ENCODE measurements at places on chromosomes 11 and 22.

GRCh38 chr22:46763051-46763705 is 728 bp downstream of the TBC1D22A start:
- no peak for DNase-seq

DNA sequence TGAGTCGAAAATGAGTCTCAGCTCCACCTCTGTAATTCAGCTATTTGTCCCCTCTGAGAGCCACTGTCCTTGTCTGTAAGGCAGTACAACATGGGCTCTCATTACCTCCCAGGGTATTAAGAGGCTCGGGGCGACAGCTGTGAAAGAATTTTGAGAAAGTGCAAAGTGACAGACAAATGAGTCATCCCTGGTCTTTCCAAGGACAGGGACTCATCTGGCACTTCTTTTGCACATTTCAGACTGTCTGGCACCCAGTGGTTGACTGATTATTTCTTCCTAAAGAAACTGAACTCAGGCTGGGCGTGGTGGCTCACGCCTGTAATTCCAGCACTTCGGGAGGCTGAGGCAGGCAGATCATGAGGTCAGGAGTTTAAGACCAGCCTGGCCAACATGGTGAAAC is 62.1 kb upstream of the ARFGAP3 start:
- DNase-seq, result no peak

GRCh38 chr22:46780453-46780852 is 18.0 kb downstream of the TBC1D22A start:
- DNase-seq, result no peak

- no peak for DNase-seq
These were observed 12.9 kb downstream of the USP28 start for GRCh38 chr11:113862435-113862834.

GRCh38 chr11:15048616-15049015 is 24.8 kb upstream of the CALCB start:
- no peak for DNase-seq

- no peak for DNase-seq
These were observed 34.0 kb upstream of the CARS1 start for GRCh38 chr11:3091081-3091845.

DNA sequence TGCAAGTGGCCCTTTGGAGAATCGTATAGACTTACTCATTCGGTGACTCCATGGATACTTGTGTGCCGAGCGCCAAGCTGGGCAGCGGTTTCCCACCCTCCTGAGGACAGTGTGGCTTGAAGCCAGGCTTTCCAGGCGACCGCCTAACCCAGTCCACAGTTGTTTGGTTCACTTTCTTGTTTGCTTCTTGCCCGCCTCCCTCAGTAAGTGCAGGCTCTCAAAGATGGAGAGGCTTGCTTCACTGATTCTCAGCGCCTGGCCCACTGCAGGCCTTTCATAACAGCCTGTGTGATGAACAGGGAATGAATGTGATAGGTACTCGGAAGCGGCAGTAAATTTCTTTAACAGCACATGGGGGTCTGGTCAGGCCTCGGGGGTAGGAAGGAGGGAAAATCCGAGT is 11.2 kb upstream of the MDK start:
- DNase-seq, result no peak

DNA sequence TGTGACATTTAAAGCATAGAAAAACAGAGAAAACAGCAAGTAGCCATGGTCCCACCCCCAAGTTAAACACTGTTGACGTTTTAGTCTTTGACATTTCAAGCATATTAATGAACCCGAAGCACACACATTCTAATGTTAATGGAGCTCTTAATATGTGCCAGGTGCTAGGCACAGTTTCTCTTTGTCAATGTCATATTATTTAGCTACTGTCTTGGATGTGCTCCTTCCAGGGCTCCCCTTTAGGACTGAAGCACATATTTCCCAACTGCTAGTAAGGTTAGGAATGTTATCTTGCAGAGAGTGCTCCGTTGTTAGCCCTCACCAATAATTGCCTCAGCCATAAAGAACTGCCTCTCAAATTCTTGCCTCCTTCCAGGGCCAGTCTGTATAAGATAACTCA is 716.6 kb upstream of the TENM4 start:
- no peak for DNase-seq

DNA sequence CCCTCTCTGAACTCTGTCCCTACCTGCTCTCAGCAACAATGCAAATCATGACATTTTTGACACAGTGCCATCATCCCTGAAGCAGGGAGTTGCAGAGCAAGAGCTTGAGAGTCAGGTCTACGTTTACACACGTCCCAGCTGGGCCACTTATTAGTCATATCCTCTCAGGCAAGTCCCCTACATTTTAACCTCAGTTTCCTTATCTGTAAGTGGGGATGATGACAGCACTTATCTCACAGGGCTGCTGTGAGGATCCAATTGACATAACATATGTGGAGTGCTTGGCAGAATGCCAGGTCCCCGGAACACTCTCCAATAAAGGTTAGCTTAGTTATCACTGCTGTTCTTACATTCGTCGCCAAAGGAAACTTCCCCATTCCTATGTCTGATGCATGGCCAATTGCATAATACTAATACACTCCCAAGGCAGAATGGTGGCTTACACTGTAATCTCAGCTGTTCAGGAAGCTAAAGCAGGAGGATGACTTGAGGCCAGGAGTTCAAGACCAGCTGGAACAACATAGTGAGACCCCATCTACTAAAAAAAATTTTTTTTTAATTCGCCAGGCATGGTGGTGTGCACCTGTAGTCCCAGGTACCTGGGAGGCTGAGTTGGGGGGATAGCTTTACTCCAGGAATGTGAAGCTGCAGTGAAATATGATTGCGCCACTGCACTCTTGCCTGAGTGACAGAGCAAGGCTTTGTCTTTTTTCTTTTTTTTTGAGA is 16.6 kb downstream of the ASCC2 start:
- peak; percentile 20 for DNase-seq

DNA sequence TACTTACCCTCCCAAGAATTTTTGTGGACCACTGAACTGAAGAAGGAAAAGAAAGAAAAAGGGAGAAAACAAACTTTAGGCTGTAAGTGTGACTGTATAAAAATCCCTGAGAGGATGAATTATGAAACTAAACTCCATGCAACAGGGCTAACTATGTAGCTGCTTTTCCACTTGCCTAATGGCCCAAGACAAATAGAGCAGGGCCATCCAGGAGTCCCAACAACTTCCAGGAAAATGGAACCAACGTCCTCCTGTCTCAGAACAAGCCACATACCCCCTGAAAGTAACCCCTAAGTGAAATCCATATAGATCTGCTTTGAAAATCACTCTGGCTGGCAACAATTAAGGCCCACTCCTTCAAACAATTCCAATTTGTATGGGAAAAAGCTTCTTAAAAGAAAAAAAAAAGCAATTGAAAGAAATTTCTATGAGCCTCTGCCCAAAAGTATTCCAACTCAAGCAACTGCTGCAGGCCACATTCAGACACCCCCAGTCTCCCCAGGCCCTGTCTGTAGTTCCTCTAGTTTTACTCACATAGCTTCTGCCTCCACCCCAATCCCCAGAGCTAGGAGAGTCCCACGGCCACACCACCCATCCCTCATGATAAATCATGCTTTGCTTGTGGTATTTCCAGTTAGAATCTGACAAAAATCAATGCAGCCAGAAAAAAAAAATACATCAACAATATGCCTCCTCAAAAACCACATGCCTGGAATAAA is 12.7 kb downstream of the RBFOX2 start:
- DNase-seq, result no peak

DNA sequence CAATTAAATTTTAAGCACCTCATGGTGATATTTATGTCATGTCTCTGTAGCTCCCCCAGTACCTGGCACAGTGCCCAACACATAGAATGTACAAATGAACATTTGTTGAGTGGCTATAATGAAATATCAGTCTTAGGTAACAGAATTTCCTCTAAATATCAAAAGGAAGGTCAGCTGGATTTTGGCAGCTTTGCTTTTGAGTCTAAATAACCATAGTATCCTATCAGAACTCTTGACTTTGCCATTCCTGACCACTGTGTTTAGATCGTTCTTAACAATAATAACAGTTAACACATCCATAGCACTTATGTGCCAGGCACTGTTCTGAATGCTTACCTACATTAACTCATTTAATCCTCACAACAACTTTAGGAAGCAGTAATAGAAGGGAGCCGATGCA is 26.6 kb downstream of the TMEM123 start:
- DNase-seq, result no peak

GRCh38 chr11:2151500-2152257 is 9.3 kb downstream of the INS start:
- peak; percentile 58 for DNase-seq

DNA sequence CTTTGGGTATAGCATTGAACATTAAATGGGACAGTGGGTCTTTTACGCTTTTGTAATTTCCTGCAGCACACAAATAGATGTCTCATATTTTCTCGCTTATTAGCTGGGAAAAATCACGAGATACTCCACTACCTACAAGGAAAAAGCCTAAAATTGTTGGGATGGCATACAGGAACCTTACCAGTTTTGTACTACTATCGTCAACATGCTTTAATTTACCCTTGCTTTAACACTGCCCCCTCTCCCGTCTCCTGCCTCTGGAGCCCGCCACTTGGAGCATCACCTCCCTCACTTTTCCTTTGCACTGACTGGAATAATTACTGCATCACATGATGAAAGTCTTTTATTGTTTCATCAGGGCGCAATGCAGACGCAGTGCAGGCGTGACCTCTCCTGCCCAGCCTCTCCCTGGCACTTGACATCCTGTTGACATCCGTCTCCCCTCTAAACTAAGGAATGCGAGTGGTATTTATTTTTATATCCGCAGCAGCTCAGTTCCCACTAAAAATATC is 1.0 kb upstream of the FNBP4 start:
- no peak for DNase-seq

DNA sequence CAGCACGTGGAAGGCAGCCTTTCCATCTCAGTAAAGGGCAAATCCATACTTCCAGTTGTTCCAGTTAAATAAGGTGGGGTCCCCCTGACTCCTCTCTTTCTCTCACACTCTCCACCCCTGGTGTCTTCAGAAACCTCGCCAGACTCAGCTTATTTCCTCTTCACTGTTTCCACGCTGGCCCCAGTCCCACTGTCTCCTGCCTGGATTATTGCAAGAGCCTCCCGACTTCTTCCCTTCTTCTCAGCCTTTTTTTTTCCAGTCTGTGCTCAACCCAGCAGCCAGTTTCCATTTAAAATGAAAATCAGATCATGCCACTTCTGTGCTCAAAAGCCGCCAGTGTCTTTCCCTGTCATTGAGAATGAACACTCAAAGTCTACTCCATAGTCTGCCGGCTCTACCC is 131.4 kb downstream of the PKNOX2 start:
- no peak for DNase-seq

DNA sequence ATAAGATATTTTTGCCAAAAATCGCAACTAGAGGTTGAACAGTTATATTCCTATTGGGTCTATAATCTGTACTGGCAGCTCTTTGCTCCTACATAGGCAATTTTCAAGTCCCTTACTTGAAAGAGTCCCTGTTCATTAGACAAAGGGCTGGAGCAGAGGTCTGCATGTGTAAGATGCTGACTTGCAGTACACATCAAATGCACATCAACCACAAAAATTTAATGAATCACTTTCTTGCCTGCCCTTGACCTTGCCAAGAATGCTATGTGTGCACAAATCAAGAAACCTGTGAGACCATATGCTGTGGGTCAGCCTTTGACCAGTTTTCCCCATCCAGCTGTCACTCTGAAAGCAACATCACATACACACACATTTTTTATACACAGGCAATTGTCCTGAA is 661.5 kb downstream of the LRRC4C start:
- no peak for DNase-seq

- DNase-seq, result no peak
These were observed 15.6 kb downstream of the NPTXR start for GRCh38 chr22:38828191-38828590.

- DNase-seq, result no peak
These were observed 51.6 kb upstream of the SYT13 start for GRCh38 chr11:45337583-45338360.

- DNase-seq, result no peak
These were observed 31.2 kb downstream of the RRP8 start for GRCh38 chr11:6572215-6572614.

DNA sequence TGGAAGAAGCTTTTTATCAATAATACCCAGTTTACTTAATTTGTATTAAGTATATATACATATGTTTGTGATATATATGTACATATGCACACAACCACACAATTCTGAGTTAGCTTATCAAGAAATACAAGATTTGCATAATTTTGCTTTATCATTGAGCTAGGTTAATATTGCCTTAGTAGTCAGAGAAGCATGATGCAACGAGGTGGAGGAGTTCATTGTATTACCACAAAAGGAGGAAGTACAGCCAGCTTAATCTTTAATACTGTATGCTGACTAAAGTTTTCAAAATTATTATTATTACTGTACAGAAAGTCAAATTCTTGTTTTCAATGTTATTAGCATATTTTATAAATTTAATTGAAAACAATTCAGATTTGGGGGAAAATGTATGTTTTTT is 278.4 kb upstream of the PDGFD start:
- DNase-seq, result no peak

DNA sequence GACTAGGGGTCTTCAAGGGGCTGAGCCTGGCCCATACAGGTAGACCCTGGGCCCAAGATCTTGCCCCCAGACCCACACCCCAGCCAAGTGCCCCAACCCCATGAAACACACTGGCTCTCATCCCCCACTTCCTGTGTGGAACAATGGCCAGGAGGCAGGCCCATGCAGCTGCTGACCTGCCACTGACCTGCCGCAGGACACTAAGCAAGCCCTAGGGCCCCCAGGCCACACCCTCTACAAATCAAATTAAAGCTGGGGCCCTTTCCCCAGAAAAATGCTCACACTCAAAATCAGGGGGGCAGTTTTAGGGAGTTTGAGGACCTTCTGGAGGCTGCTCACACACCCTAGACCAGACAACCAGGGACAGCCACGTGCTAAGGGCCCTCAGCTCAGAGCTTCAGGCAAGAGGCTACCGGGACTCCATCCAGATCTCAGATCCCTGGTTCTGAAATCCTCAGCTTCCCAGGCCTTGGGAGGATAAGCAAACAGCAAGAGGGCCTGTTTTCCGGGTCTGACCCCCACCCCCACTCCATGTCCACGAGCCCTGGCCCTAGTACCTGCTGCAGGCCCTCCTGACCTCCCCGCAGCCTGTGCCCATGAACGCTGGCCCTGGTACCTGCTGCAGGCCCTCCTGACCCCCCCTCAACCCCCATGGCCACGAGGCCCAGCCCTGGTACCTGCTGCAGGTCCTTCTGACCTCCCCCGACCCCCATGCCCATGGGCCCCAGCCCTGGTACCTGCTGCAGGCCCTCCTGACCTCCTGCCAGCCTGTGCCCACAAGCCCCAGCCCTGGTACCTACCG is 10.0 kb downstream of the CARD10 start:
- no peak for DNase-seq

- no peak for DNase-seq
These were observed 113.0 kb upstream of the PARVA start for GRCh38 chr11:12264361-12264760.

GRCh38 chr22:21938071-21938822 is 14.4 kb downstream of the PPM1F start:
- peak; percentile 85 for DNase-seq

GRCh38 chr11:69335781-69336405 is 41.9 kb downstream of the MYEOV start:
- DNase-seq, result no peak

DNA sequence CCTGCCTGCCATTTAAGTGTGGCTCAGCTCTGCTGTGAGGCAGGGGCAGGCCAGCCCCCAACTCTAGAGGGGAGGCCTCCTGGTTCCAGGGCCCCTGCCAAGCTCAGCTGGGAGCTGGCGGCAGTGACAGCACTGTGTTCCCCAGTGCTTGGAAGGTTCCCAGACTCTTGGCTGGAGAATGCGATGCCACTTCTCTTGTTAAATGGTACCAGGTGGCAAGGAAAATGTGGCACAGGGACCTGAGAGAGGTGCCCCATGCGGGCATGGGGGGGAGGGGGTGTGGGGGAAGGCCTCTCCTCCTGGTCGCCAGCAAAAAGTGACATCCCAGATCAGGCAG is 8.4 kb upstream of the TNFRSF13C start:
- no peak for DNase-seq

Measured in stimulated activated CD4-positive, alpha-beta T cell treated with anti-CD3 and anti-CD28 coated beads, Interleukin-12 subunit alpha, Interleukin-12 subunit beta, amount 100 ng/mL, for 24 hours (primary cell).